ENCODE measurements at places on chromosomes 4 and X.

DNA sequence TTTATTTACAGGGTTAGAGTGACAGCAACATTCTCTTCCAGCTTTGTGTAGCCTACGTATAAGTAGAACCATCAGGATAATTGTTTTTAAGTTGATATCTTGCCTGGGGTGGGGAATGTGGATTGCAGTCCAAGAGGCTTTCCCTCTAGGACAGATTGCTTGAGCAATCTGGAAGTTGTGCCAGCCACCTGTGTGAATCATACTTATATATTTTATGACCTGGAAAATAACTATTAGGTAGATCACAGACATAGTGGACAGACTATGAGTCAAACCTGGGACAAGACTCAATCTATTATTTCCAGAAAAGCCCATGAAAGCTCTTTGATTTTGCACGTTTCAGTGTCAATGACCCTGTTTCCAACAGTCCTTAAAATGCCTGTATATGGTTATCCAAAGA lies 98.9 kb downstream of the TLL1 start:
- no peak for DNase-seq

DNA sequence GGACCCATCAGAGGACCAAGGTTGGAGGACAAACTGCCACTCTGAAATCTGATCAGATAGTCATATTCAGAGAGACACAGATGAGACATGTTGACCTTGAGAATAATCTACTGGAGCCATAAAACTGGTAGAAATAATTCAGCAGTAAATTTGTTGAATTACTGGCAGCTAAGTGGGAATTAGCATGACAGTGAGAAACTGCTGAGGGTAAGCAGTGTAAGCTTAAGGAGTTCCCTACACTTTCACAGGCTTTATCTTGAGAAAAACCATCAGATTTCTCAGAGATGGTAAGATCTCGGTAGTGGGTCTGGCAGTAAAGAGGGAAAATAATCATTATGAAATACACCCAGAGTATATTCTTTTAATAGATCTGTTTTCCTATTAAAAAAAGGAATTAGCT lies 213.7 kb downstream of the TECRL start:
- no peak for DNase-seq

DNA sequence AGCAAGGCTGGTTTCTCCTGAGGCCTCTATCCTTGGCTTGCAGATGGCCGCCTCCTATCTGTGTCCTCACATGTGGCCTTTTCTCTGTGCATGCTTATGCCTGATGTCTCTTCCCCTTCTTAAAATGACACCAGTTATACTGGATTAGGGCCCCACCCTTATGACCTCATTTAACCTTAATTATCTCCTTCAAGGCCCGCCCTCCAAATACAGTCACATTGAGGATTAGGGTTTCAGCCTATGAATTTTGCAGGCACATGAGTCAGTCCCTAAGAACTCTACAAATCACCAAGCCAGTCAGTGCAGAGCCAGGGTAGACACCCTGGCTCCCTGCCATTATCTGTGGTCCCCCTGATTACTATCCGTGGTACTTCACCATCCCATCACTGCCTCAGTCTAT lies 51.6 kb downstream of the MAML3 start:
- no peak for DNase-seq

- no peak for DNase-seq
These were observed 40.6 kb downstream of the RAB33A start for GRCh38 chrX:130212371-130212770.

GRCh38 chrX:49230500-49231232 lies 2.5 kb downstream of the CACNA1F start:
- DNase-seq = no peak

DNA sequence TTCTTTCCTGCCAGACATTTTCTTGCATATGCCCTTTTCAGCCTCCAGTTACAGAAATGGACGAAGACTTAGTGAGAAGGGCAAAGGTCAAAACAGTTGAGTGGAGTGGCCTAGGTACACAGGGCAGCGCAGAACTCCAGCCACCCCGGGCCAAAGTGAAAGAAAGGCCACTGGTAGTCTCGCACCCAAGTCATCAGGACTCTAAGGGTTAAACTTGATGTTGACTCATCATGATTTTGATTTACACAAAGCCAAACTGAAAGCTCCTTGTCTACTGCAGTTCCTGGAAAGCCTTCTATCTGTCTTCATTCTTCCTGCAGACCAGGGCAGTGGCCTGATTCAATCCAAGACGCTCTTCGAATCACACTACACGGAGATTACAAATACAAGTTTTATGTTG lies 2.6 kb upstream of the IL13RA1 start:
- DNase-seq = no peak

- no peak for DNase-seq
These were observed 19.3 kb downstream of the GUCY1B1 start for GRCh38 chr4:155777971-155778735.

- no peak for DNase-seq
These were observed 14.7 kb downstream of the DCK start for GRCh38 chr4:71008196-71008595.

DNA sequence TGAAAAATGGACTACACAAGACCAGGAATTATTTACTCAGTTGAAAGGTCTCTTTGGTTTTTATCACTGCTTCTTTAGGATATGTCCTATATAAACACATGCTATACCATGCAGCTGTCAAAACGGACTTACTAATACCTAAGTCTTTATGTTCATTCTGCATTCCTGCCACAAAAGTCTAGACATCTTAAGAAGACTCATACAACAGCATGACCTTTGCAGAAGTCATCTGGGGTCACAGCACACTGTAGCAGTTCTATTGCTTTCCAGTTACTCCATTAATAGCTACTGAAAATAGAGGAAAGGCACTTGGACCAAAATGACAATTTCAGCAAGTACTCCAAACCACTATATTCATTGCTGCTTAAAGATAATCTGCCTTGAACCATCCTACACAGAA lies 53.2 kb downstream of the DDX60 start:
- DNase-seq = no peak
